ENCODE measurements at places on chromosomes 5 and 9.

DNA sequence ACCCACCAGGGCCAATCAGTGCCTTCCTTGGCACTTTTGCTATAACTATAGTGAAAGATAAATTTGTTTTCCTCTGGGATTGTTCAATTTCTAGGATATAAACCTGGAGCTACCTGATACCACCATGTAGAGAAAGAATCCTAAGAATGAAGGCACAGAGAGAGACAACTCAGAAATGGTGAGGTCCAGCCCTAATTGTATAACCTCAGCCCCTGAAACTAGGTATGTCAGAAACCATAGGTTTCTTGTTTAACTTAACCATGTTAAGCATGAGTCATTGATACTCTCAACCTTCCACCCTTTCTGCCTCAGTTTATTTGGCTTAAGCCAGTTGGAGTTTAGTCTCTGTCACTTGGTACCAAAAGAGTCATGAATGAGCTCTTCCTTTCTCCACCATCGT lies 4.6 kb upstream of the SPZ1 start:
- no peak for DNase-seq

- no peak for DNase-seq
These were observed 332.4 kb upstream of the BRINP1 start for GRCh38 chr9:119701651-119702050.

GRCh38 chr9:122325124-122325523 lies 45.7 kb upstream of the PTGS1 start:
- no peak for DNase-seq

DNA sequence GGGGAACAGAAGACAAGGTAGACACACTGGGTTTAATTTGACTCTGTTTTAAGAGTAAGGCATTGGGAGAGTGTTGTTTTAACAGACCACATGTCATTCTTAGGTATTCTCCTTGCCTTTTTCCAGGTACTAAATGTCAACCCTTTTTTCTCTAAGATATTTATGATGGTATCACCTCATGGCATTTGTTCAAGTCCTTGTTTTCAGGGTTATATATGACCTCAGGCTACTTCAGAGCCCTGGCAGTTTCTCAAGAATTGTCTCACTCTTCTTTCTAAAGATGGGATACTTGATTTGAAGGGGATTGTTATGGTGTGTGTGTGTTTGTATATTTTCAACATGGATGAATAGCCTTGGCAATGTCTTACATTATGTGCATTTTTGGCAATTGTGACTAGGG lies 131.1 kb upstream of the ACTBL2 start:
- DNase-seq = no peak

GRCh38 chr5:98605426-98605825 lies 168.0 kb upstream of the RGMB start:
- DNase-seq = no peak

DNA sequence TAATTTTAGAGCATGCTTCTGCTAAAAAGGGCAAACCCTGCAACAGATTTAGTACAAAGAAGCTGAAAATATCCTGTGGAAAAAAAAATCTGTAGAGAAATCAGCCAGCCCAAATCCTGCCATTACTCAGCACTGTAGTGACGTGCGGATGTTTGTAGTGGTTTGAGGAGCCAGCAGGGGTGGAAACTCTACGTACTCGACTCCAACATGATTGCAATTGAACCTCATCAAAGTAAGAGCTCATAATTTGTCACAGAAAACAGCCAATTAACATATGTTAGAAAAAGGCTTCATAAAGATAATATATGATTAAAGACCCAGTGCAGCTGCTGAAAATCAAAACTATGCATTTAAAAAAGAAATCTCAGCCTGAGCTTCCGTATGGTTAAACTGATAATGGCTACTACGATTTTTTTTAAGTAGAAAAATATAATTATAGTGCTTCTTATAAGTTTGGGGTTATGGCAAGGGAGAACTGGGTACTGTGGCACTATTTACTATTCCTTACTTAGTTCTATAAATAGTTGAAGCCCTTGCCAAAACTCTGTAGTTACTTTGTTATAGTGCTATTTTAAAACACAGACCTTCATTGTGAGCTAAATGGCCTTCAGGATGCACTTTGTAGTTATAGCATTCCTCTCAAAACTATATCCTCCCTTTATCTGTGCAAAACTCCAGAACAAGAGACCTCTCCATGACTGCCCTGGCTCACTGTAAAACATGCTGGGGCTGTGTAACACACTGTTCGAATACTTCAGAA lies 49.4 kb downstream of the MEF2C start:
- no peak for DNase-seq

DNA sequence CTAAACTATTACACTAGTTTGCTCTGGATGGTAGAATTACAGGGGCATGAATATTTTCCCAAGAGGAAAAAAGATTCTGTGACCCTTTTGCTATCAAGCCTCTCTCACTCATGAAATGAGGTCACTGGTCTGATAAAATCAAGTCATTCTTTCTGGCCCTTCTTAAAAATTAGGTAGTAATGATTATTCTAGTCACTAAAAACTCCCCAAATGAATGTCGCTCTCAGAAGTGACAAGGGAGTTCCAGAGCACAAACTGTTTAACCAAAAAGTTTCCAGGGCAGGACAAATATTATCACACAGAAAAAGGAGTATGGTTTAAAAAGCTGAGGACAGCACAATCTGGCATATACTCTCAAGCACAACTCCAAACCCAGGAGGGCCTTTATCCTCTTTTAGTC lies 12.5 kb downstream of the ERMP1 start:
- no peak for DNase-seq

DNA sequence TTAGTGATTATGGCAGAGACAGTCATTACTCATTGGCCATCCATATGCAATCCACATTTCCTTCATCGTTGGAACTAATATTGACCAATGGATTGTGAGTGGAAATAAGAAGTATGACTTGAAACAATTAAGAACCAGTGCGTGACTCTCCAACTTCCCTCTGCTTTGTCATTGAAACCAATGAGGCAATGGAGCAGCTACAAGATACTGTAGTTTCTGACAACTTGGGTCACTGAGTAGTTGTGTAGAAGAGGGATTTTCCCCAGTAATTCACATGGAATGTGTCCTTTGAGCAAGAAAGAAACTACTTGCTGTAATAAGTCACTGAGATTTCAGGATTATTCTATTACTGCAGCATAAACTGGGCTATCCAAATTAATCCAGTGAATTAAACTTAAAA lies 785.3 kb upstream of the RIOK2 start:
- DNase-seq = no peak

- DNase-seq = no peak
These were observed 491.1 kb downstream of the ENC1 start for GRCh38 chr5:74149395-74149794.

DNA sequence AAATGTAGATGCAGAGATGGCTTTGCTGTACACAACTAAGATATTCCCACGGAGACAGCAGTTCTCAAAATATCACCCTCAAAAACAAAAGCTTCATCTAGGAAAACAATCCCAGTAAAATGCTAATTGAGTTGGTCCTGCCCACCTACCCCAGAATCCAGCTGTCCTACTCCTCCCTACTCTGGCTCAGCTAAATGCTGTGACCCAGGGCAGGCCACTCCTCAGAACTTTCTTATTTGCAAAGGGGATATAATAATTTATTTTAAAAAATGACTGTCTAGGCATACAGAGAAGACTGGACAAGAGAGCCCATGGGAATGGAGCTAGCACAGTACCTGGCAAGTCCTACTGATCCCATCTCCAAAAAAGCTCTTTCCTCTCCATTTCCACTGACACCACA lies 162.3 kb downstream of the CRB2 start:
- DNase-seq = no peak

DNA sequence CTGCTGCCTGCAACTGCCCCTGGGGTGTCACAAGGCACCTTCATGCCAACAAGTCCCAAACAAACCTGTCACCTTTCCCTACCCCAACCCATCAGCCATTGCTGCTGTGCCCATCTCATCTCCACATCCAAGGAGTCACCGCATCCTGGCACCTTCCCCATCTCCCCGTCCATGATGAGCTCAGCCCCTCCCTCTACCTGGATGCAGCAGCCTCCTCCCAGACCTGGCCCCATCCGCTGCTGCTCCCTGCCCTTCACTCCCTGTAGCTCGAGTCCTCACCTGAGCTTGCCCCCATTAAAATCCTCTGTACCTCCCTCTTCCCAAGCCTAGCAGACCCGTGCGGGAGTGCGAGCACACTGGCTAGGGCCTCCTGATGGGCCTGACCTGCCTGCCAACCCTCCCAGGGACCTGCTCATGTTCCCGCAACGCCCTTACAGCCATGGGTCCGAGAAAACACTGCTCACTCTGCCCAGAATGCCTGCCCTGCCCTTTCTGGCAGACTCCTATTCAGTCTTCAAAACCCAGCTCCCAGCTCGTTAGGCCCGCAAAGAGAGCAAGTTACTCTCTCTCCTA lies 110.6 kb downstream of the ADAMTS2 start:
- no peak for DNase-seq

- no peak for DNase-seq
These were observed 195.0 kb downstream of the ADAMTSL1 start for GRCh38 chr9:18668944-18669343.

GRCh38 chr9:110092792-110093191 lies 115.2 kb downstream of the C9orf152 start:
- no peak for DNase-seq

DNA sequence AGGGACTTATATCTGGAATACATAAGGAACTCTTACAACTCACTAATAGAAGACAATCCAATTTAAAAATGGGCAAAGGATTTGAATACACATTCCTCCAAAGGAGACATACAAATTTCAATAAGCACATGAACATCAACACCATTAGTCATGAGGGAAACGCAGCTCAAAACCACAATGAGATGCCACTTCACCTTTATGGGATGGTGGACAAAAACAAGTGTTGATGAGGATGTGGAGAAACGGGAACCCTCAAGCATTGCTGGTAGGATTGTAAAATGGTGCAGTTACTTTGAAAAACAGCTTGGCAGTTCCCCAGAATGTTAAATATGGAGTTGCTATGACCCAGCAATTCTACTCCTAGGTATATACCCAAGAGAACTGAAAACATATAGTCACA lies 72.7 kb upstream of the IER5L start:
- no peak for DNase-seq

GRCh38 chr5:80916676-80917075 lies 43.5 kb upstream of the RASGRF2 start:
- DNase-seq = no peak

DNA sequence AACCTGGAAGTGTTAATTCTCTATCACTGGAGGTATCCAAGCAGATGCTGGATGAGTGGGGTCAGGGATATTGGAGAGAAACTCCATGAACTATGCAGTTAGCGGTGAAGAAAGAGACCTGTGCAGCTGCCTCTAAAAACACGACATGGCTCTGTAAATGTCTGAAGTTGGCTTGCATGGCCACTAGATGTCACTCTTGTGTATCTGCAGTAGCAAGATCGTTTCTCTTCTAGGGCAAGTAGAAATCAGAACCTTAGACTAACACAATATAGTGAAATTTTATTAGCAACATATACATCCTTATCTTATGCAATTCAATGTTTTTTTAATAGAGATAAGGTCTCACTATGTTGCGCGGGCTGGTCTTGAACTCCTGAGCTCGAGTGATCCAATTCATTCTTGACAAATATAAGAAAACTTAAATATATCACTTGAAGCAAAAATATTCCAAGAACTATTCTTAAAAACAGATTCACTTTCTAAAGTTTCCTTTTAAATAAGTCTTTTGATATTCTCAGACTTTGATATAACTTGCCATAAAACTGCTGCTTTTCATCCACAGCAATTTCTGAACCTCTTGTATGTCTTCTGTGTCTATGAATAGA lies 2.9 kb downstream of the OR2S2 start:
- peak; percentile 87 for DNase-seq

DNA sequence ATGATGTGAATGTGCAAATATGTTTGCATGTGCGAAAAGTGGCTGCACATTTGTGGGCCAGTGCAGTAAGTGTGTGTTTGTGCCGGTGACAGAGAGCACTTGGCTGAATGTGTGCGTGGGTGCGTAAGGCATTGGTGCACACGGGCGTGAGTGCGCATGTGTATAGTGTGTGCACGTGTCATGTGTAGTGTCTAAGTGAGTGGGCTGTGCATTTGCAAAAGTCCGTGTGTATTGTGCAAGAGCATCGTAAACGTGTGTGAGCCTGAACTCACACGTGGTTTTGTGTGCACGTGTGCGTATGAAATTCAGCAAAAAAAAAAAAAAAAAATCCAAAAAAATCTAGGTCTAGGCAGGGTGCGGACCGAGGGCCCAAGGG lies 6.5 kb upstream of the EBF1 start:
- DNase-seq = no peak

GRCh38 chr9:23769307-23769935 lies 56.6 kb downstream of the ELAVL2 start:
- no peak for DNase-seq

DNA sequence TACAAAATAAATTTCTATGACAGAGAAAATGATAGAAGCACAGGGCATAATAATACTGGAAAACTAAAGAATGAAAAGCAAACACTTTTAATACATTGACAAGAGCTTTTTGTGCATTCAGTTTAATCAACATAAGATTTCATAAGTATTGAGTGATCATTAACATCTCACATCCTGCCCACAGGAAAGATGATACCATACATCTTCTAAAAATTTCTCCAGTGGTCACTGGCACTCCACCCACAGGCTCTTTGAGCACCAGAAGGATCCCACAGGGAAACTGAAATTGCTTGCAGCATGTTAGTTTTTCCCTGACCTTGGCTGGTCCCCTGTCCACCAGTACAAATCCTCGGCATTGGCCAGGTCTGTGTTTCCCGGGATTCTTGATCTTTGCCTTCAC lies 186.0 kb downstream of the CEMIP2 start:
- DNase-seq = no peak

- DNase-seq = peak; percentile 4
These were observed 23.8 kb downstream of the TYRP1 start for GRCh38 chr9:12716823-12717600.

DNA sequence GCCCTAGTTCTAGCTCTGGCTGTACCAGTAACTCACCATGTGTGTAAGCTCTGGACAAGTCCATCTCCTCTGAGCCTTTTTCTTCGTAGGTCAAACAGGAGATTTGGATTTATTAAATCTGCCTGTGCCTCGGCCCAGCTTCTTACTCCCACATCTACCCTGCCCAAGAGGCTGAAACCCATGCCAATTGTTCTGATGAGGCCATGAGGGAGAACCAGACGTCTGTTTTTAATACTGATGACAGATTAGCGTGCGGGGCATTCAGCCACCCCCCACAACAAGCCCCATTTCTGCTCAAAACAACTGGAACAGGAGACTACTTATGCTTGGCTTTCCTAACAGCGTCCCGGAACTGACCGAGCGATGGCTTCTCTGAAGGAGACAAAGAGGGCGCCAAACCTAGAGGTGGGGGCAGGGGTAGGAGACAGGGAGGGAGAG lies 81.2 kb upstream of the TRIM32 start:
- no peak for DNase-seq

DNA sequence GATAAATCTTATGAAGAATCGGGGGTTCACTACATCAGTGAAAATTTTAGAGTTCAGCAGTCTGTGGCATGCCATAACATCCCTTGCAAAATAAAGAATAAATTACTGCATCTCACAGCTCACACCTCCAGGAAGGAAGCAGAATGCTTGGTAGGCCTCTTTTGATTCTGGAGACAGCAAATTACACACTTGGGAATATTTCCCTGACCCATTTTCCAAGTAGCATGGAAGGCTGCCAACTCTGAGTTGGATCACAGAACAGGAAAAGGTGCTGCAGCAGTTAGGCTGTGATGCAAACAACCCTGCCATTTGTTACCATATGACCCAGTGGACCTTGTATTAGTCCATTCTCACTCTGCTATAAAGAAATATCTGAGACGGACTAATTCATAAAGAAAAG lies 293.5 kb downstream of the ASTN2 start:
- DNase-seq = no peak

- no peak for DNase-seq
These were observed 20.8 kb downstream of the ASS1 start for GRCh38 chr9:130465383-130466096.
